ENCODE measurements at places on chromosomes 16 and 17.
A peak's percentile ranks its signal among the peaks of the same experiment; 100 is the strongest.

DNA sequence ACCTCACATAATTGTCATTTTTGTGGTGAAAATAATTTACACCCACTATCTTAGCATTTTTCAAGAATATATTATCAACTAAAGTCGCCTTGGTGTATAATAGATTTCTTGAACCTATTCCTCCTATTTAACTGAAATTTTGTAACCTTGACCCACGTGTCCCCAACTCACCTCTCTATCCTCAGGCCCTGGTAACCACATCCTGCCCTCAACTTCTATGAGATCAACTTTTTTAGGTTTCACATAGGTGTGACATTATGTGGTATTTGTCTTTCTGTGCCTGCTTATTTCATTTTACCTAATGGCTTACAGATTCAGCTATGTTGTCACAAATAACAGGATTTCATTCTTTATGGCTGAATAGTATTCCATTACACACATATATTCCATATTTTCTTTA lies 73.0 kb upstream of the CNTNAP4 start:
- no peak for DNase-seq

DNA sequence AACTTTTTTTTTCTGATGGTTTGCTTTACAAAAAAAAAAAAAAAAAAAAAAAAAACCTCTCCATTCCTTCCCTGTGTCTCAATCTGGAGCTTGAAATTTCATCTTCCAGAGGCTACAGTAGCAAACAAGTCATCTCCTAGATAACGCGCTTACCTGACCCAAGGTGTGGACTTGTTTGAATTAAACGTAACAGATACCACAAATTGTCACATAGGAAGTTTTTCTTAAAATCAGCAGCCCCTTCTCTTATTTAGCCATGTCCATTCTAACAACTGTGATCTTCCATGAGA lies 2.0 kb downstream of the STAT5B start:
- DNase-seq = no peak

GRCh38 chr16:46950009-46950408 lies 23.5 kb downstream of the DNAJA2 start:
- DNase-seq = no peak

- no peak for DNase-seq
Measured at GRCh38 chr17:3002538-3003295, 60.7 kb downstream of the OR1D5 start.

DNA sequence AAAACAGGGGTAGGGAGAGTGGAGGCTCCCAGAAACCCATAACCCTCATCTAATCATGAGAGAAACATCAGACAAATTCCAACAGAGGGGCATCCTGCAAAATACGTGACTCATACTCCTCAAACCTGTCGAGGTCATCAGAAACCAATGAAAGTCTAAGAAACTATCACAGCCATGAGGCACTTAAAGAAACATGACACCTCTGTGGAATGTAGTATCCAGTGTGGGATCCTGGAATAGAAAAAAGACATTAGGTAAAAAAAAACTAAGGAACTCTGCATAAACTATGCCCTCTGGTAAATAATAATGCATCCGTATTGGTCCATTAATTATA lies 16.4 kb downstream of the CDH5 start:
- DNase-seq = peak; percentile 95

DNA sequence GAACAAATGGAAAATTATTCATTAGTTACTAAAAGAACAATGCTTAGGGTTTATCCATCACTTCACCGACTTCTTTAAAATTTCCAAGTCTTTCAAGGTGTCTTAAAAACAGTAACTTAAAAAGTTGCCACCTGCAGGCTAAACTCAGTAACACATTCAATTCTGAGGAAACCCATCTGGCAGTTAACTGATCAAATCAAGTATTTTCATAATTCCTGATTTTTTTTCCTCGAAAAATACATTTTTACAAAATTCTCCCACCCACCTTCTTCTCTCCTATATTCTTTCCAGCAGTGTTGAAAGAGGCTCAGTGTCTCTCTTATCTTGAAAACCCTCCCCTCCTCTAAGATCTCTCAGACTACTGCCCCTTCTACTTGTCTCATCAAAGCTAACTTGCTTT lies 29.9 kb downstream of the PARN start:
- no peak for DNase-seq

DNA sequence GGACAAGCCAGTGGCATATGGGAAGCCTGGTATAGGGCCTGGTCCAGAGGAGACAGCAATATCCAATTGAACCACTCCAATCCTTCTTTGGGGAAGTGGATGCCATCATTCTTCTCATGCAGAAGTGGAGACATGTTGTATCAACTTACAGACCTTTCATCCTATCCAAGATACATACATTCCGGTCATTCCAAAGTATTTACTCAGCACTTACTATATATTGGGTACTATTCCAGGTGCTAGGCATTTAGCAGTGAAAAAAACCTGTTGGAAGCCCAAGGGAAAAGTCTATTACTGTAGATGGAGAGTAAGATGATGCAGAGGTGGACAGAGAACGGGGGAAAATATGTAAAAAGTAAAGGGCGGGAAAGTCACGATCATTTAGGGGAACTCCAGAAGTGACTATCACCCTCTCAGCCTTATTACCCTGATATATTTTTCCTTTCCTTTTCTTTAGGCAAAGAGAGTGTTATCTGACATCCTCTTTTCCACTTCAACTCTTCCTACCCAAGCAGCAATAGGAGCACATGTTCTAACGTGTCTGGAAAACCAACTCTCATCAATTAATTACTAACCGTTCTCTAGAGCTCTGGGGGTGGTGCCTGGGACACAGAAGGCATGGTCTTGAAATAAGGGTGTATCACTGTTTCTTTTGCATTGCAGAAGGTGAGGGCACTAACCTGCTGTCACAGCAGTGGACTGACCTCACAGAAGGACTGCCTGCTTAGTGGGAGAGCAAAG lies 210.1 kb upstream of the MAF start:
- DNase-seq = peak; percentile 27
